ENCODE measurements at places on chromosomes 1 and 21. TPM values are rescaled to one million over a fixed set of nuclear protein-coding genes. Genes with fewer than 3 reads are reported as not detected.

TAGLN2 gene
- 206 TPM for polyA plus RNA-seq

AVPR1B gene
- 0.63 TPM for polyA plus RNA-seq

OR2G6 gene
- not detected for polyA plus RNA-seq

PRAMEF13 gene
- polyA plus RNA-seq = not detected

AADACL4 gene
- not detected for polyA plus RNA-seq

SMCP gene
- polyA plus RNA-seq = not detected

Data from muscle of back (tissue), 13 donors.